CD4-positive, alpha-beta T cell treated with Interferon gamma for 1 hour (primary cell): ENCODE measurements at places on chromosomes 16 and 17.

GRCh38 chr17:42409523-42410318 lies 13.3 kb downstream of the CAVIN1 start:
- DNase-seq: no peak

DNA sequence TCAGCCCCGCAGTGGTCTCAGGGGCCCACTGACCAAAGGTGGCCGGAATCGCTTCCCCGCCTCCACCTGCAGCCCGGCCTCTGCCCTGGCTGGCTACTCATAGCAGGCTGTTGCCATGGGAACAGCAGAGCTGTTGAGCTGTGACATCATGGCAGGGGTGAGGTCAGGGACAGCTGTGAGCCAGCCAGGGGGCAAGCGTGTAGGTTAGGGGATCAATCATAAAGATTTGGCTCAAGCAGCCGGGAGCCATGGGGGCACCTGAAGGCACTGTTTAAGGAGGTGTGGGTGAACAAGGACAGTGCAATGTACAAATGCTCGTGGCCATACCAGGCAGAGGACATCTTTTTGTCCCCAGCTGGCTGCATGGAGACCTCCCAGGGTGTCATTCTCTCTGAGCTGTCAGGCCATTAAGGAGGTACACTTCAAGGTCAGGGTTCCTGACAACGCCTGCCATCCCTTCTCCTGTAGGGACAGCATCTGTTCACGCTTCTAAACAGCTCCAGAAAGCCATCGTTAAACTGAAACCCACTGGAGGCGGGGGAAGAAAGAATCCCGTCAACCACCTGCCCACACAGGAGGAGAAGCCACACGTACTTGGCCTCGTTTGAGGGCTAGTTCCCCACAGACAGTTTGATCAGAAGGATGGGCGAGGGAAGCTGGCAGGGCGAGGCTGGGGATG lies at the start of gene CEP295NL:
Gene CEP295NL, minus strand, starts transcription at position 101 of the 679 bp plus-strand sequence. CDS start 1,373 bp downstream, outside the sequence.
- DNase-seq: no peak

DNA sequence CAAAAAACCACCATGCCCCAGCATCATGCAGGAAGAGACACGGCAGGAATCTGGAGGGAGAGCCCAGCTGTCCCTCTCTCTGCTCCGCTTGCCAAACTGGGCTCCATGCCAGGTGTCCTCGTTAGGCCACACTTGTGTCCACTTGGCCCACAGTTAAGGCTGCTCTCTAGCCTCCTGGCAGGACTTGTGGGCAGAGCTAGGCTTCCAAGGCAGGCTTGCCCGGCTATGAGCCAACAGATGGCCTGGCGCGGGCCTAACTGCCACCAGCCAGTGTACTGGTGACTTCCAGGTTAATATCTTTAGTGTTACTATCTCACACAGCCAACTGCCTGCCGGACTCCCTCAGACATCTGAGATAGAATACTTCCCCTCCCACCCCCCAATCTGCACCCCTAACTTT lies 10.6 kb downstream of the ATP6V0D1 start:
- DNase-seq: no peak

GRCh38 chr17:29076722-29077121 lies 33.8 kb downstream of the PIPOX start:
- no peak for DNase-seq

DNA sequence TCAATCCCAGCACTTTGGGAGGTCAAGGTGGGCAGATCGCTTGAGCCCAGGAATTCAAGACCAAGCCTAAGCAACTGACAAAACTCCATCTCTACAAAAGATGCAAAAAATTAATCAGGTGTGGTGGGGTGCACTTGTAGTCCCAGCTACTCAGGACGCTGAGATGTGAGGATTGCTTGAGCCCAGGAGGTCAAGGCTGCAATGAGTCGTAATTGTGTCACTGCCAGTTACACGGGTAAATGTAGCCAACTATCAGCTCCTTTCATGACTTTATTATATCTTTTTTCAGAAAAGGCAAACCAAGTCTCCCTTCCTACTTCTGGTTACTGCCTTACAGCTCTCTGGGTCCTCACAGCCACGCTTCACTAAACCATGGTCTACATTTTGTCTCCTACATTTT lies 4.0 kb downstream of the SDF2 start:
- no peak for DNase-seq

GRCh38 chr16:23132775-23133463 lies 16.3 kb downstream of the USP31 start:
- DNase-seq: no peak

GRCh38 chr16:4556580-4556979 lies 440 bp downstream of the C16orf96 start:
- DNase-seq: no peak

- DNase-seq: peak; percentile 51
Measured at GRCh38 chr17:82668631-82669099, 20.4 kb upstream of the WDR45B start.

- DNase-seq: peak; percentile 85
Measured at GRCh38 chr17:82418001-82418986, at the start of the genes HEXD and OGFOD3. Gene HEXD, plus strand, starts transcription at chr17:82418347. Its CDS starts 1,453 bp downstream, at chr17:82419800. Gene OGFOD3, minus strand, starts transcription at chr17:82418586. Its CDS starts 101 bp downstream, at chr17:82418485.

DNA sequence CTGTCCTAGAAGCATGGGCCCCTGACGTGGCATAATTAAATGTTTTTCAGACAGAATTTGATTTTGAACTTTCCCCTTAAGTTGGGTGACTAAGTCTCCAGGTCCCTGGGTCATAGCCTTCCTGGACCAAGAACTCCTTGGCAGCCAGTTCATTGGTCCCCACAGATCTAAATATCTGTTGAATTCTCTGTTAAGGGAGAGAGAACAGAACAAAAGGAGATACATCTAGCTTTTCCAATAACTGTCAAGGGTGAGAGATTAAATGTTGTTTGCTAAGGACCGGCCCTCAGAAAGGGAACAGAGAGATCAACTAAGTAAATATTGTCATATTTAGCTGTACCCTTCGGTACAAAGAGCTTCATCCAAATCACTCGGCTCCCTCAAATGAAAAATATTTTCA lies 78.2 kb upstream of the NOL11 start:
- DNase-seq: no peak

- no peak for DNase-seq
Measured at GRCh38 chr16:23691483-23692189, 12.9 kb downstream of the PLK1 start.

GRCh38 chr17:82050761-82051641 lies 610 bp downstream of the RFNG start:
- DNase-seq: no peak

- DNase-seq: no peak
Measured at GRCh38 chr17:811051-811784, 29.1 kb downstream of the MRM3 start.

DNA sequence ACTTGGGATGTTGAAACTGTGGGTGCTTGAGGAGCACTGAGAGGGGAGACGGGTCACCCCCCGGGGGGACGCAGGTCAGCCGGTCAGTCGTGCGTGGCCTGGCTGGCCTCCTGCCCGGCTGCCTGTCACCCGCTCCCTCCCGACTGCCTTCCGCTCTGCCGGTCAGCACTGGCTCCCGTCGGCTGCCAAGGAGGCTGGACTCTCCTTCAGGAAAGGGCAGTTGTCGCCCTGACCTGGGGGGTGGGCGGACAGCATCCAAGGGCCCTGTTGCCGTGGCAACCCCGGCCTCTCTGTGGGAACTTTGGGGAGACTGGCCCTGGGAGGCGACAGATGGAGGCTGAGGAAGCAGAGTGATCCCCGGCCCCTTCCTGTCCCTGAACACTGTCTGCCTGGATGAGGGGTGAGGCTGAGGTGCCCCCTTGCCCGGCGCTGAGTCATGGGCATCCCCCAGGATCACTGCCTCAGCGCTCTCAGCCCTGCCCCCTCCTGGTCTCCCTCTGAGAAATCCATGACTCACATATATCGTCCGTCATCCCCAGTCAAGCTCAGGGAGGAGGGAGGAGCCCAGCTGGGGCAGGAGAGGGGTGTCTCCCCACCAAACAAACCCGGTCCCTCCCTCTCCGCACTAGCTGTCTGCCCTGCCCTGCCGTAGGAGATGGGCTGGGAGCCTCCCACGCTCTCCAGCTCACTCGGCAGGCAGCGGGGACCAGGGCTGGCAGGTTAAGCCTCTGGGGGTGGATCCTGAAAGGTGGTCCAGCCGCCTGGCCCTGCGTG lies at the start of gene ADGRG1:
Gene ADGRG1, plus strand, starts transcription at position 623 of the 774 bp plus-strand sequence. CDS start 21,658 bp downstream, outside the sequence.
- peak; percentile 33 for DNase-seq

DNA sequence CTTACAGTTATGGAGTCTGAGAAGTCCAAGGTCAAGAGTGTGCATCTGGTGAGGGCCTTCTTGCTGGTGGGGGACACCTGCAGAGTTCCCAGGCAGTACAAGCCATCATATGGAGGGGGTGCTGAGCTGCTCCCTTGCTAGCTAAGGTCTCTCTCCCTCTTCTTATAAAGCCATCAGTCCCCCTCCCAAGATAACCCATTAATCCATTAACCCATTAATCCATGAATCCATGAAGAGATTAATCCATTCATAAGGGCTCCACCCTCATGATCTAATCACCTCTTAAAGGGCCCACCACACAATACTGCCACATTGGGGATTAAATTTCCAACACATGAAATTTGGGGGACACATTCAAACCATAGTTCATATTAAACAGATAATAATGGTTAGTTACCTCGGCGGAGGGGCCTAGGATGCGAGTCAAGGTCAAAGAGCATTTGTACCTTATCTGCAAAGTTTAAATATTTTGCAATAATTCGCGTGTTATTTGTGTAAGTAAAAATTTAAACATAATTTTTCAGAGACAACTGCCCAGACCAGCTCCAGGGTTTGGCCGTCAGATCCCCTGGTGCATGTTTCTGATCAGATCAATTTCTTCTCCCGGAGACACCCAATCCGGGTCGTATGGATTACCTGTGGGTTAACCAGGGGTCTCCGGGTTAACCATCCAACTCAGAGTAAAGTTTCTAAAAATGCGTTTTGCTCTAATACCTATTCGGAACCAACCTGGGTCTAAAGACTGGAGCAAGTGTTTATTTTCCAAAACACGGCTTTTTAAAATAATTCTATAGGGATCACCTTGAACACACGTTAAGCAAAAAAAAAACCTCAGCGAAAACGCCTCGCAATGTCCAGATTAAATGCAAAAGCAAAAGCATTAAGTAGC lies 740 bp upstream of the POLR3E start:
- DNase-seq: no peak

- peak; percentile 22 for DNase-seq
Measured at GRCh38 chr16:69311533-69312387, 610 bp downstream of the VPS4A start.

DNA sequence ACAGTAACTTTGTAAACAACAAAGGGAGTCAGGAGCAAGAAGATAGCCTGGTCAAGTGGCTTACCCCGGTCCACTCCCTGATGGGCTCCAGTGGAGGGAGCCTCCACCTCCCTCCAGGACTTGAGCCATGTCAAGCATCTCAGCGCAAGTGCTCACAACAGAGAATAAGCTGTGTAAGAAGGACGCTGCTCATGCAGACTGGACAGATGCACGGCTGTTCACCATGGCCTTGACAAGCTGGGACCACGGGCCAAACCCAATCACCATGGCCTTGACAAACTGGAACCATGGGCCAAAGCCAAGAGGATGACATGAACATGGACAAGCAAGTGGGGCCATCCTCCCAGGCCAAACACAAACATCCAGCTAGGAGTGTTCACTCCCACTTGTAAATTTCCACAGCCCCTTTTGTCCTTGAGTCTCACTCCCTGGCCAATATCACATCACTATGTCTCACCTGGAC lies 3.4 kb upstream of the PITPNM3 start:
- no peak for DNase-seq

GRCh38 chr17:9767432-9767991 lies 23.9 kb downstream of the DHRS7C start:
- DNase-seq: no peak
